Mucosa of gallbladder (tissue), 1 donor: ENCODE measurements at places on chromosomes 5 and 9. TPM values are rescaled to one million over a fixed set of nuclear protein-coding genes. Genes with fewer than 3 reads are reported as not detected.

SLC28A3 gene
- total RNA-seq = 9.4 TPM

LHX6 gene
- total RNA-seq = 4.5 TPM

DNA sequence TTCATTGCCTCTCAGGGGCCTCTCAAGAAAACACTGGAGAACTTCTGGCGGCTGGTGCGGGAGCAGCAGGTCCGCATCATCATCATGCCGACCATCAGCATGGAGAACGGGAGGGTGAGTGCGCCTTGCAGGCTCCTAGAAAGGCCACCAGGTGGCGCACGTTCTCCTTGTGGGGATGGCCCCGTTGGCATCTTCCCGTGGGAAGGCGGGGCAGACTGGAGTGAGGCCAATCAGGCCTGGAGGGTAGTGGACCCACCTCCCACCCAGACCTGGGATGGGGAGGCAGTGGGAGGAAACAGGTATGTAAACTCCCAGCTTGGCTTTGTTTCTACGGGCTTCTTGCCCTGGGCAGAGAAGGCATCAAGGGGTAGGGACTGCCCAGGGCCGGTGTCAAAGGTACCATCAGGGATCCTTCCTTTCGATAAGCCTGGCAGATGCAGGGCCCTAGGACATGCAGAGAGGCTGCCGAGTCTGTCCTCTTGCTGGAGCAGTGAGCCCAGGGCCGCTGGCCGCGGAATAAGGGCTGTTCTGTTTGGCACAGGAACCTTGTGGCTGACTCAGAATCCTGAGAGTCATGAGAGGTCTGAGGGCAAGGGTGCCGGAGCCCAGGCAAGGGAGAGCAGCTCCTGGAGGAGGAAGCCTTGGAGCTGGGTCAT lies 18.9 kb upstream of the SPTLC1 start:
- peak; percentile 69 for DNase-seq

PKD2L2 gene
- not detected for total RNA-seq

SHC3 gene
- 1.7 TPM for total RNA-seq

ADGRV1 gene
- 31.9 TPM for total RNA-seq

- DNase-seq = no peak
These were observed 14.3 kb upstream of the CORO2A start for GRCh38 chr9:98206754-98207153.

SLC36A3 gene
- total RNA-seq = not detected

DNA sequence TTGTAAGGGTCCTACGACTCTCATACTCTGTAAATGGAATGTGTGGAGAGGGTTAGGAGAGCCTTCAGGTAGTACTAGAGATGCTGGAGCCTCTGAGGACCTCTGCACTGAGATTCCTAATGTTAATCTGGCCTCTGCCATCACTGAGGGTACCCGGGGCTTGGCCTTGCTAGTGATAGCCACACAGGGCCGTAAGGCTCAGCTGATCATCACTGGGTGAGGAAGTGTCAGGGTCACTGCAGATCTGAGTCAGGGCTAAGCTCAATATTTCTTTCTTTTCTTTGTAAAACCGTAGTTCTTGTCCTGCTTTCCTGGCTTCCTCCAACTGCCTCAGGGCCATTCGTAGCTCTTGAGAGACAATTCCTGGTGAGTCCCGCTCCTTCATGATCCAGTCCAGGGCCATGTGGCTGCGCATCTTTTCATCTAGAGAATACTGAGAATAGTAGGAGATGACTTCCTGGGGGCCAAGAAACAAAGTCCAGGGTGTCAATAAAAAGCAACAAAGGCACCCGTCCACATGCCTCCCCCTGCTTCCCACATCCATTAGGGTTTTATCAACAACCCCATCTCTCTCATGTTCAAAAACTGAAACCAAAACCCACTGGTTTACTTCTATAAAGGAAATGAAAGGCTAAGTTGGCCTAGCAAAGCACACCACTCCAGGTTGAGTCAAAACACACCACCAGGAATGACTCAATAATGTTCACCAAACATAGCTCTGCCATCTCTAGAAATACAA lies 47.7 kb downstream of the LIX1 start:
- DNase-seq = no peak
